ENCODE measurements at places on chromosomes 5 and 9. TPM values are rescaled to one million over a fixed set of nuclear protein-coding genes. Genes with fewer than 3 reads are reported as not detected.
A peak's percentile ranks its signal among the peaks of the same experiment; 100 is the strongest.

Gene RNF145
- 111 TPM for total RNA-seq

DNA sequence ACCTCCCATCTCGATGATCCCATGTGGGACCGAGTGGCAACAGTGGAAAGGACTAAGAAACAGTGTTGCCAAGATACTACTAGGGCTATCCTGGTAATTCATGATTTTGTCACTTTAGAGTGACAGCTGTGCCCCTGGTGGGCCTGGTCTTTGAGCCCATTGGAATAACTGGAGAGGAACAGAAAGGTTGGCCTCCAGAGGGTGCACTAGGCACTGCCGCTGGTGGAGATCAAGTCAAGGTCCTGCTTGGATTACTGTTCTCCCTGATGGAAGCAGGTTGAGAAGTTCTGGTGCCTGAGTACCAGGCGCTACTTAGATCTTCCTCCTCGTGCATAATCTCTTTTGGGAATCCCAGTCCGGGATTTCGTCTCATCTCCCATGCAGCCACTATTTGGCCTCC is 129.6 kb downstream of the SEC61B start:
- DNase-seq: no peak

Gene SLC22A5
- total RNA-seq: 4.5 TPM

- DNase-seq: no peak
Measured at GRCh38 chr9:84652496-84653120, 16.9 kb upstream of the NTRK2 start.

Gene ZDHHC11
- total RNA-seq: 9.9 TPM

Gene RASEF
- total RNA-seq: not detected

DNA sequence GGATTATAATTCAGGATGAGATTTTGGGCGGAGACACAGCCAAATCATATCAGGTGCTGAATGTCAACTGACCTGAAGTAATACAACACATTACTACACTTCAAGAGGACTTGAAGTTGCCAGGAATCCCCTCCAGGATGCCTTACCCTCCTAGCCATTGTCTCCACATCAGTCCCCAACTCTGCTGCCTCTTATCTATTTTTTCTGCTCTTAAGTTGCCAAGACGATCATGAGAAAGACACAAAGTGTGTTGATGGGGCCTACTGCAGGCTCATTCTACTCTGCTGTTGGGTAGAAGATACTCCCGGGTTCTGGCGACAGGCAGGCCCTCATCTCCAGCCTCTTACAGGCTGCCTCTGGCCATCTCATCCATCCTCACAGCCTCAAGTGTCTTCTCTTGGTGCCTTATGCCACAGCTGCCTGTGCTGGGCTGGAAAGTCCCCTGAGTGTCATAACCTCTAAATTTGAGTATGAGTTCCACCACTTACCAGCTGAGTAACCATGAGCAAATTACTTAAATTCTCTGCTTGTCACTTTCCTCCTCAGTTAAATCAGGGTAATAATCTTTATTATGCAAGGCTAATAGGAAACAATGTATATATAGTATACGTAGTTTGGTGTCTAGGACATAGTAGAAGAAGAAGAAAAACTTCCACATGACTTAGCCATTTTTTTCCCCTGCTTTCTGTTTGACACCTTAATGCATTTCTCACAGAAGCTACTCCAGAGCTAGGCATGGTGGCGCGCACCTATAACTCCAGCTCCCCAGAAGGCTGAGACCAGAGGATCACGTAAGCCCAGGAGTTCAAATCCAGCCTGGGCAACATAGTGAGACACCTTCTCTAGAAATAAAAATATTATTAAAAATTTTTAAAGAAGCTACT is 73.0 kb upstream of the SNX2 start:
- DNase-seq: peak; percentile 41

Gene AK6
- total RNA-seq: 49.1 TPM

Measured in activated CD8-positive, alpha-beta memory T cell treated with anti-CD3 and anti-CD28 coated beads, Interleukin-2, amount 10 ng/mL, durations not matched to agents 7 days and 5 days (primary cell).